ENCODE measurements at places on chromosomes 12 and 14. TPM values are rescaled to one million over a fixed set of nuclear protein-coding genes. Genes with fewer than 3 reads are reported as not detected.
A peak's percentile ranks its signal among the peaks of the same experiment; 100 is the strongest.

MAP3K9 gene
- 4.7 TPM for total RNA-seq

TSPAN11 gene
- not detected for total RNA-seq

EFS gene
- total RNA-seq: not detected

CTSG gene
- not detected for total RNA-seq

MYO1H gene
- not detected for total RNA-seq

IFI27 gene
- 1.3 TPM for total RNA-seq

DNA sequence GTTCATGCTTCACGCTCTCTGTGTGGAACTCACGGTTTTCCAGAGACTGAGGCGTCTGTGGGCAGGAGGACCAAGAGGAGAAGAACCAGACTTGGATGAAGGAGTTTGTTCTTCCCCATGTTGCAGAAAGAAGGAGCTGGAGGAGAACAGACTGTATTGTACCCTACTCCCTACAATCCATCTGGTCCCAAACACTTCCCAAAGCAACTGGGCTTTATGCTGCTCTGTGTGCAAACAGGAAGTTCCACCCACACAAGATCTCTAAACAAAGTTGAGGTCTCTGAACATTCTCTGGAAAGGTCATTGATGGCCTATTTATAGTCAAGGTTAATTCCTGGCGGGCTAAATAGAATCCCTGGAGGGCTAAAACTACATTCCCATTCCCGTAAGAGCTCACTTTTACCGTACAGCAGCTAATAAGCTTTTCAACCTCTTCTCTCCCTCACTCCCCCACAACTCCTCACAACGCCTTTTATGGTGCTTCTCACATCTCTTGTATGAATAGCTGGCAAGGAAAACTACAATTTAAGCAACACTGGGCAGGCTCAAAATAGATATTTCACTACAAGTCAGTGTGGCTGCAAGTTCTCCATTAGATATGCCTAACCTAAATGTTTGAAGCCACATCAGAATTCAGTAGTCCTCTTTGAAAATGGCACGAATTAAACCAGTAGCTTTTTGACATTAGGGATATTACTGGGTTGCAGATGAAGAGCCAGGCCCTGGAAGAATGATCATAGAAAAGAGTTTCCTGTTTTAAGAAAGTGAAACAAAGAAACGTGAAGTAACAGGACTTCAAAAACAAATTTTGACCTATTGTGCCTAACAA, at the start of gene A2M:
Gene A2M, minus strand, starts transcription at position 189 of the 829 bp plus-strand sequence. Its CDS starts 70 bp downstream, at position 119.
- DNase-seq: no peak
- no peak within 1 kb of the TSS for H3K4me3 ChIP-seq
- H3K4me1 ChIP-seq: peaks cover 7% of the 10 kb centered on the region
- H3K27me3 ChIP-seq: no peaks in the 10 kb centered on the region

GRCh38 chr14:49008363-49008762, 577.8 kb downstream of the RPS29 start:
- no peaks in the 10 kb centered on the region for H3K27me3 ChIP-seq
- DNase-seq: no peak
- no peak overlapping the region for H3K27ac ChIP-seq

DNA sequence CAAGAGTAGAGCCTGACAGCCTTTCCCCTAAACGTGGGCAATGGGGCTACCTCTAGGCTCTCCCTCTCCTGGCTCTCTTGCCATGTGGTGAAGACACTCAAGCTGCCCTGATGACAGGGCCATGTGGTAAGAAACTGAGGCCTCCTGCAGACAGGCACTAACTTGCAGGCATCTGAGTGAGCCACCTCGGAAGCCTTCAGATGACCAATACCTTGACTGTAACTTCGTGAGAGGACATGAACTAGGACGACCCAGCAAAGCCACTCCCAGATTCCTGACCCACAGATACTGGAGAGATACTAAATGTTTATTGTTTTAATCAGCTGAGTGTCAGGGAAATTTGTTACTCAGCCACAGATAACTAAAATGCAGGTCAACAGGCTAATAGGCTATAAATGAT, 96.4 kb downstream of the EFCAB11 start:
- no peaks in the 10 kb centered on the region for H3K36me3 ChIP-seq
- H3K4me3 ChIP-seq: no peak overlapping the region
- H3K27ac ChIP-seq: no peak overlapping the region
- no peaks in the 10 kb centered on the region for H3K4me1 ChIP-seq
- no peaks in the 10 kb centered on the region for H3K27me3 ChIP-seq
- no peak for DNase-seq

GRCh38 chr12:124191966-124192365, 102.9 kb upstream of the RFLNA start:
- no peak overlapping the region for H3K4me3 ChIP-seq

DNA sequence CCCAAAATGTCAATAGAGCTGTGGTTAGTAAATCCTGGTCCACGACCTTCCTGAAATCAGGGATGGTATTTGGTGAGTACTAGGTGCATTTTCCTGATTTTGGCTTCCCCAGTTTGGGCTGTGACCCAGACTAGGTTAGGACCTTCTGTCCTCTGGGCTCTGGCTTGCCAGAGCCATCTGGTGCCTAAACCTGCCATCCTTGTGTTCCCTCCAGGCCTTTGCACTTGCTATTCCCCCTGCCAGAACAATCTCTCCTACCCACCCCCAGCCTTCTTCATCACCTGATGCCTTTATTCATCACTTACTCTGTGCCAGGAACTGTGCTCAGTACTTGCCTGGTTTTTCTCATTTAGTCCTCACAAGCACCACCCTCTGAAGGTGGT, 216.7 kb downstream of the RBM19 start:
- DNase-seq: no peak
- no peaks in the 10 kb centered on the region for H3K27me3 ChIP-seq
- H3K4me1 ChIP-seq: no peaks in the 10 kb centered on the region
- H3K36me3 ChIP-seq: no peaks in the 10 kb centered on the region

DNA sequence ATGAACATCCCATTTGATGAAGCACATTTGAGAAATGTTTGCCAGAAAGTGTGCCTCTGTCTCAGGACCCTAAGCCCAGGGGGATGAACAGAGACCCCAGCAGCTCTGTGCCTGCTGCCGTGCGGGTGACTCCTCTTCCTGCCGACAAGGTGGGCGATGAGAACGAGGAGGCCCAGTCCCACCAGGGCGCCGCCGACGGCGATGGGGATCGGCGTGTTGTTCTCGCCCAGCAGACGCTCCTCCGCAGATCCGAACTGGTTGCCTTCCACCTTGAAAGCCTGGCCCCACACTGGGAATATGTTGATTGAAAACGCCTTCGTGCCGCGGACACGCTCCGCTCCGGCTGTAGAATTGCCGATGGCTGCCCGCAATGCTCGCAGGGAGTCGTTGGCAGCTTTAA, 44.1 kb downstream of the LRTM2 start:
- H3K27ac ChIP-seq: no peak overlapping the region
- H3K4me3 ChIP-seq: no peak overlapping the region
- no peaks in the 10 kb centered on the region for H3K4me1 ChIP-seq
- no peaks in the 10 kb centered on the region for H3K36me3 ChIP-seq
- no peaks in the 10 kb centered on the region for H3K27me3 ChIP-seq
- DNase-seq: no peak

- H3K27me3 ChIP-seq: no peaks in the 10 kb centered on the region
- no peak overlapping the region for H3K4me3 ChIP-seq
- no peaks in the 10 kb centered on the region for H3K36me3 ChIP-seq
- DNase-seq: no peak
These were observed 161.2 kb upstream of the SLC38A2 start for GRCh38 chr12:46533723-46534122.

DNA sequence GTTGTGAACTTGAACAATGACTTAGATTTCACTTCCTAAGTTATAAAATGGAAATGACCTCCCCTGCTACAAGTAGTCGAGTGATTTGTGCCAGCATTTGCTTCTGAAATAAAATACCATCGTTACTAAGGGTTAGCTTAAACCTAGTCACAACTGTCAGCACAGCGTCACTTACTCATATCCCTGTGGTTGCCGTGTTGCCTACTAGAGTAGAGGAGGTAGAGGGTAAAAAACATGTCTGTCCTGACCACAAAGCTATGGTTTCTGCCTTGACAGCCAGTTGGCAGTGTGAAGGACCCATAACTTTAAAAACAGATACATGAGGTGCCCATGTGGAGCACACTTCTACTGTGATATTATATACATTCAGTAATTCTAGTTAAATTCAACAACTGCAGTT, 234.2 kb upstream of the RGS6 start:
- H3K4me1 ChIP-seq: peaks cover 3% of the 10 kb centered on the region
- DNase-seq: no peak
- H3K27me3 ChIP-seq: no peaks in the 10 kb centered on the region
- H3K4me3 ChIP-seq: no peak overlapping the region
- H3K36me3 ChIP-seq: no peaks in the 10 kb centered on the region

DNA sequence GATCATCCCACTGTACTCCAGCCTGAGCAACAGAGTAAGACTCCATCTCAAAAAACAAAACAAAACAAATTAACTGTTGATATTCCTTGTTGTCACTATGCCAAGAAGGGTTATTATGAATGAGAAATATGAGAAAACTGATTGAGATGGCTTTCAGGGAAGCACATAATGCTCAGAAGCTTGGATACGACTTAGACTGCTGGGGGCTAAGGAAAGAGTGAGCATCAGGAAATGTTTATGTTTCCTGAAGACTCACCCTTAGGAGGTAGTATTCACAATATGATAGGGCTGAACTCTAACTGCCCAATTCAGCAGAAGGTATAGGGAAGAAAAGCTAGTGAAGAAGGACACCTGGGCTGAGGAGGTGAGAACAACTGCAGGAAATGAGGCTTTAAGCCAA, 6.3 kb downstream of the STYK1 start:
- no peak overlapping the region for H3K27ac ChIP-seq
- DNase-seq: no peak
- H3K4me3 ChIP-seq: no peak overlapping the region
- no peaks in the 10 kb centered on the region for H3K36me3 ChIP-seq

GRCh38 chr12:111846016-111846415, 4.0 kb downstream of the MAPKAPK5 start:
- peaks cover 27% of the 10 kb centered on the region for H3K4me1 ChIP-seq
- no peaks in the 10 kb centered on the region for H3K36me3 ChIP-seq
- DNase-seq: no peak
- no peaks in the 10 kb centered on the region for H3K27me3 ChIP-seq

DNA sequence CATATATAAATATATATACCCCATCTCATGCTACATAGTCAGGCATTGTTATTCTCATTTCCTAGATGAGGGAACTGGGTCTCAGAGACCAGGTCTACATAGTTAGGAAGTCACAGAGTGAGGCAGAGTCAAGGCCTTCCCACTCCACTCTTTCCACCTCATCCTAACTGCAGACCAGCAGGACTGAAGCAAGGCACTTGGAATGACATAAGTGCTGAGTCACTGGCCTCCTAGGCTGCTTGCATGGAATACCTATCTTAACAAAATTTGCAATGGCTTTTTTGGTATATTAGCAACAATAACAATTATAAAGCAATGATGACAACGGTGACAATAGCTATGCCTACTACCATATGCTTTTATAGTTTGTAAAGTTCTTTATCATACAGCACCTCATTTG, 5.4 kb upstream of the ANO4 start:
- no peak for DNase-seq
- no peaks in the 10 kb centered on the region for H3K36me3 ChIP-seq
- no peak overlapping the region for H3K27ac ChIP-seq
- H3K4me3 ChIP-seq: no peak overlapping the region
- no peaks in the 10 kb centered on the region for H3K27me3 ChIP-seq
- H3K4me1 ChIP-seq: no peaks in the 10 kb centered on the region

DNA sequence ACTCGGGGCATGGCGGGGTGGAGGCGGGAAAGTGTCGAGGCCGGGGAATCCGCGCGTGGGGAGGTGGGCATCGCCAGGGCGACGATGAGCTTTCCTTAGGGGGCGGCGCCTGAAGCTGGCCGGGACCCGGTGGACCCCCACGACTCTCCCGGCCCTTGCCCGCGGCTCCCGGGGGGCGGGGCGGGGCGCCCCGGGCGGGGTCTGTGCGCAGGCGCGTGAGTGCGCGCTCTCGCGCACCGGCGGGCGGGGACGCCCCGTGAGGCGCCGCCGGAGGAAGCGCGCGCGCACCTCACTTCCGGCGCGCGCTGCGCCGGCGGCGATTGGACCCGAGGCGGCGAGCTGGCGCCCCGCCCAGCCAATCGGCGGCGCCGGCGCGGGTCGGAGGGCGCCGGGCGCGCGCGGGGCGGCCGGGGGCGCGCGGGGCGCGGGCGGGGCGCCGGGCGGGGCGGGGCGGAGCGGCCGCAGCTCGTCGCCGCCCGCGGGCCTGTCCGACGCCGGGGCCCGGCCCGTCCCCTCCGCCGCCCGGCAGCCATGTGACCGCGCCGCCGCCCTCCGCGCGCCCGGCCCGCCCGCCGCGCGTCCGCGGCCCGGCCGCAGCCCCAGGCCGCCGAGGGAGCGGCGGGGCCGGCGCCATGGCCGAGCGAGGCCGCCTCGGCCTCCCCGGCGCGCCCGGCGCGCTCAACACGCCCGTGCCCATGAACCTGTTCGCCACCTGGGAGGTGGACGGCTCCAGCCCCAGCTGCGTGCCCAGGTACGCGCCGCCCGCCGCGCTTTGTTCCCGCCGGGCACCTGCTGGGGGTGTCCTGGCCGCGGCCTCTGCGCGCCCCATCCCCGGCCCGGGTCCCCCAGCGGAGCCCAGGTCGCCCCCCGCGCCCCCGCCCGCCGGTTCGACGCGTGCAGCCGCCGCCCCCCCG, at the start of gene PACS2:
Gene PACS2, plus strand, starts transcription at position 462 of the 914 bp plus-strand sequence. Its CDS starts 171 bp downstream, at position 633.
- H3K4me1 ChIP-seq: peaks cover 16% of the 10 kb centered on the region
- H3K27me3 ChIP-seq: no peaks in the 10 kb centered on the region
- DNase-seq: peak; percentile 82
- peak within 1 kb of the TSS; percentile 55 for H3K4me3 ChIP-seq
- peak within 1 kb of the TSS; percentile 16 for H3K27ac ChIP-seq

- H3K36me3 ChIP-seq: no peaks in the 10 kb centered on the region
- H3K4me3 ChIP-seq: no peak overlapping the region
- H3K4me1 ChIP-seq: no peaks in the 10 kb centered on the region
- H3K27me3 ChIP-seq: peaks cover 16% of the 10 kb centered on the region
These were observed 699 bp downstream of the DIO3 start for GRCh38 chr14:101561897-101562490.

DNA sequence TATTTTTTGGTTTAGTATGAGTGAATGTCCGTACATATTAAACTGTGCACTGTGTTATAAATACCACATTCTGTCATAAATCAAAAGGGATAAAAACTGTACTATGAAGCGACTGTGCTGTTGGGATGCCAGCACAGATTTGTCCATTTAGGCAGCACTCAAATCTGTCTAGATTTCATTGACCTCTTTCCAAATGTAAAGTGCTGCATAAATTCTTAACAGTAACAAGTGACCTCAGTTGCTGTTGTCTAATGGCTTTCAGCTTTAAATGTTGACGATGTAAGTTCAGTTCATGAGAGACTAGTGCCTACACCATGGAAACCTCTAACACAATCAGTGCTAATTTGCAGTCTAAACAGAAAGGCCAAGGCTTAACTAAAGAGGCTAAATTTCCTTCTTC, 531.4 kb upstream of the LMO3 start:
- no peak overlapping the region for H3K27ac ChIP-seq
- H3K4me1 ChIP-seq: no peaks in the 10 kb centered on the region
- no peak for DNase-seq

DNA sequence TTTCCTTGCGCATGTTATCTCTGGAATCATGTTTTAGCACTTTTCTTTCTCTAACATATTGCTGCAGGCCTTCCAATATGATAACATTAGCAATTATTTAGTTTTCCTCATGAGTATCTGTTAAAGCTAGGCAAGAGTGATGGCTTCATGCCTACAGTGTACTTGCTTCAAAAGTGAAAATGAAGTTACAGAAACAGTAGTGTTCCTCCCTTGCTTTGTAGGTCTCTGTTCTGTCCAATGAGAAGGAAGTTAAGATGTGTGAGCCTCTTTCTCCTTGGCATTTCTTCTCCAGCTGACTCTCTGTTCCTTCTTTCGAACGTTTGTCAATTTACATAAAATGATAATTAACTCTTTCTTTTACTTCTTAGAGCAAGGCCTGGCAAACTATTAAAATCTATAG, 22.2 kb downstream of the LRRIQ1 start:
- H3K4me3 ChIP-seq: no peak overlapping the region
- no peaks in the 10 kb centered on the region for H3K4me1 ChIP-seq
- no peaks in the 10 kb centered on the region for H3K27me3 ChIP-seq
- H3K27ac ChIP-seq: no peak overlapping the region
